ENCODE measurements at places on chromosomes 11 and 22. TPM values are rescaled to one million over a fixed set of nuclear protein-coding genes. Genes with fewer than 3 reads are reported as not detected.

KRTAP5-11 gene
- not detected for total RNA-seq

FXYD6 gene
- total RNA-seq, result 191 TPM

CDC42EP2 gene
- 17.3 TPM for total RNA-seq

DNA sequence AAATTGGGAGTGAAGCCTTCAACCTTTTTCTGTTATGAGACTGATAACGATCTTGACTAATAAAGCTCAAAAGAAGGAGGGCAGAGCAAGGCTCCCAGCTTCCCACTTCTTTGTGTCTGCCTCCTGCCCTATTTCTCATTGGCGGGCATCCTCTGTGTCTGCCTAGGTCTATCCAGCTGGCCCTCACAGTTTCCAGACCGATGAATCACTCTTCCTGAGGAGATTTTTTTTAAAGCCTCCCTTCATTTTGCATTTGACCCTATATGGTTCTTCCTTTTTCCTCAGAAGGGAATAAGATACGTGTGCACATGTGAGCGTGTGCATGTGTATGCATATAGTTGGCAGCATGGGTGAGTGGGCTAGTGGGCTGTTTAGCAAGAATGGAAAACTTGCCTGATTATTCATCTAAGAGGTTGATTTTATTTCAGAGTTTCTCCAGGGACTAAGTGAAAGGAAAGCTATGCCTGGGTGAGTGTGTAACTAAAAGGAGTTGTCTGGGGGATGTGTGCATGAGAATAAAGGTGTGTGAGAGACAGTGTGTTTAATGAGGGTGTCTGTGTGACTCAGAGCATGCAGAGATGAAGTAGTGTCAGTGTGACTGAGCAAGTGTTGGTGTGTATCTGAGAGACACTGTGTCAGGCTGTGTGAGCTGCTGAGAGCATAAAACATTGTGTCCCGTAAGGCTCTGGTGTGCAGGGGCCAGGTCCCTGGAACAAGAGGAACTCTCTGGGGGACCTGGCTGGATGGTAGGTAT is 12.2 kb downstream of the PHLDB1 start:
- no peaks in the 10 kb centered on the region for H3K27me3 ChIP-seq
- peak; percentile 47 for DNase-seq
- H3K4me3 ChIP-seq, result no peak overlapping the region
- H3K27ac ChIP-seq, result peak overlapping the region; percentile 75
- no peaks in the 10 kb centered on the region for H3K36me3 ChIP-seq

C11orf98 gene
- total RNA-seq, result 42.7 TPM

DNA sequence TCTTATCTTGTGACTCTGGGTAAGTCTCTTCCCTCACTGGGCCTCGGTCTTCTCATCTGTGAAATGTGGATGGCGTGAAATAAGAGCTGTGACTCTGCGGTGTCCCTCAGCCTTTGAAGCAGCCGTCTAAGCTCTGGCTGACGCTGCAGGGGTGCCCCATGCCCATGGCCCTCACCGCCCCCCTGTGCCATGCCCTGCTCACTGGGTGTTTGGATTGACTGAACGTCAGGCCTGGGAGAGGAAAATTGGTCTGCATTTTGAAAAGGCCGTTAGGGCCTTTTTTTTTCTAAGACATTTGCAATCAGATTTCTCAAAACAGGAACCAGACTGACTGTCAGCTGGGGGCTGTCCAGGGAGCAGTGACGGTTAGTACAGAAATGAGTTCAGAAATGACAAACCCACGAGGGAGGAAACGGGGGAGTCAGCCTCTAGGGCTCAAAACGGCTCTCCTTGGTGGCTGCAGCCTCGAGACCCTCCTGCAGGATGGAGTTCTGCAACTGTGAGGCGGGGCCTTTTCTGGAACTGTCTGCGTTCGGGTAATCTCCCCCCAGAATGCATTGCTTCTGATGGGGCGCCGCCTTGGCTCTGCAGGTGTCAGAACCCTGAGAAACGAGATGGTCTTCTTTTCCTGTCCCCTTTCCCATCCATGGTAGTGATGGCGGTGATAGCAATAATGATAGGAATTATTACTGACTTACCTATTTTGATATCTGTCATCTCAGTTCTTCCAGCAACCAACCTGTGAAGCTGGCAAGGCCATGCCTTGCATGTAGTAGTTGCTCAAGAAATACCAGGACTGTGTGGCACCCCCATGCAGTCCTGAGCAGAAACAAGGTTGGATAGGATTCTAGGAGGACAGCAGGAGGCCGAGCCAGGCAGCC is 2.0 kb downstream of the GRK2 start:
- no peak for DNase-seq
- no peaks in the 10 kb centered on the region for H3K27me3 ChIP-seq

- H3K27ac ChIP-seq, result no peak overlapping the region
- no peak for DNase-seq
- no peaks in the 10 kb centered on the region for H3K27me3 ChIP-seq
- H3K4me1 ChIP-seq, result peaks cover 4% of the 10 kb centered on the region
- H3K36me3 ChIP-seq, result no peaks in the 10 kb centered on the region
These were observed 6.8 kb upstream of the ZBED5 start for GRCh38 chr11:10864688-10865087.

TMEM86A gene
- 8.4 TPM for total RNA-seq

DNA sequence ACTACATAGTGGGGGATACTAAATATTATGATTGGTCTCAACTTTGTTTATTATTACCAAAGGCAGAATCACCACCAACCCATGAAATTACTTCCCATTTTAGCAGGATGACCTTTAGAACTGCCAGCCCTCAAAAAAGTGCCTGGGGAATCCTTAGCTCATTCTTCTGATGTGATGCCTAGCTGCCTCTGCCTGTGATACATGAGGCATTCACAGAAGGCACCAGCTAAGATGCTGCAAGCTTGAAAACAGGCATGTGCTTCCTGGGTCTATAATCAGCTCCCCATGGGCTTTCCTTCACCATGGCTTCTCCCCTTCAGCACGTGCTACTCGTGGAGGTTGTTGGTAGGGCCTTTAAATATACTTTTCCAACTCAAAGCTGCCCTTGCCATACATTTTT is 50.4 kb upstream of the ARHGAP20 start:
- no peak for DNase-seq
- H3K27me3 ChIP-seq, result no peaks in the 10 kb centered on the region
- H3K27ac ChIP-seq, result no peak overlapping the region
- peaks cover 9% of the 10 kb centered on the region for H3K4me1 ChIP-seq
- no peak overlapping the region for H3K4me3 ChIP-seq

DNA sequence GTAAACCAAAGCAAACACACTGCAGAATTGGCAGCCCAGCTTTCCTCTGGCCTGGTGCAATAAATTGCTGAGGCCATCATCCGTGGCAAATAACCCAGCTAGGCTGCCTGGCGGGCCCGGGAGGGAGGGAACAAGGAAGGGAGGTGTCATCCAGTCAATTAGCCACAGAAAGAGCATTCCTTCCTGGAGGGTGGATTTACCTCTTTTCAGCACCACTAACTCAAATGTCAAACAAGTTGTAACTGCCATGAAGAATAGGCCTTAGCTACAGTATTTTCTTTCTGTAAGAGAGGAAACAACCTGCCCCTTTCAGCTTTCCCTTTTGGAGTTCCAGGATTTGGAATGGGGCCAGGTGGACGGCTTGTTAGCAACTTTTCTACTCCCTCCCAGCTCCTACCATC is 163.8 kb upstream of the BDNF start:
- no peaks in the 10 kb centered on the region for H3K36me3 ChIP-seq
- H3K27me3 ChIP-seq, result no peaks in the 10 kb centered on the region
- DNase-seq, result no peak
- no peak overlapping the region for H3K27ac ChIP-seq
- H3K4me3 ChIP-seq, result no peak overlapping the region

ZP1 gene
- not detected for total RNA-seq

TSPAN18 gene
- total RNA-seq, result 19.5 TPM

CLCF1 gene
- 5.0 TPM for total RNA-seq

- H3K27ac ChIP-seq, result no peak overlapping the region
- no peak overlapping the region for H3K4me3 ChIP-seq
- no peaks in the 10 kb centered on the region for H3K27me3 ChIP-seq
- peaks cover 1% of the 10 kb centered on the region for H3K4me1 ChIP-seq
- no peaks in the 10 kb centered on the region for H3K36me3 ChIP-seq
- DNase-seq, result no peak
These were observed 149.0 kb downstream of the SPON1 start for GRCh38 chr11:14111496-14111895.

DNA sequence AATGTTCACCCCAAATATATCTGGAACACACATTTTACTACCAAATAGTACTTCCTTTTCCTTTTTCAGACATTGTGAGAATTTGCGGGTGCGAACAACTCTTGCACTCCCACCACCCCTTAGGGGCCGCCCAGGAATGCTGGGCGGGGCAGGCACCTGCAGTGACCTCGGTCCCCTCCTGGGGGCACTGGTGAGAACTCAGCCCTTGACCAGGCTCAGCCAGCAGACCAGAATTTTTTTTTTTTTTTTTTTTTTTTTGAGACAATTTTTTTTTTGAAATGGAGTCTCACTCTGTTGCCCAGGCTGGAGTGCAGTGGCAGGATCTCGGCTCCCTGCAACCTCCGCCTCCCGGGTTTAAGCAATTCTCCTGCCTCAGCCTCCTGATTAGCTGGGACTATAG is 75.8 kb downstream of the ARHGAP8 start:
- H3K27me3 ChIP-seq, result no peaks in the 10 kb centered on the region
- no peak for DNase-seq
- no peak overlapping the region for H3K27ac ChIP-seq
- no peak overlapping the region for H3K4me3 ChIP-seq
- no peaks in the 10 kb centered on the region for H3K36me3 ChIP-seq

MPPED1 gene
- total RNA-seq, result 3.9 TPM

DNA sequence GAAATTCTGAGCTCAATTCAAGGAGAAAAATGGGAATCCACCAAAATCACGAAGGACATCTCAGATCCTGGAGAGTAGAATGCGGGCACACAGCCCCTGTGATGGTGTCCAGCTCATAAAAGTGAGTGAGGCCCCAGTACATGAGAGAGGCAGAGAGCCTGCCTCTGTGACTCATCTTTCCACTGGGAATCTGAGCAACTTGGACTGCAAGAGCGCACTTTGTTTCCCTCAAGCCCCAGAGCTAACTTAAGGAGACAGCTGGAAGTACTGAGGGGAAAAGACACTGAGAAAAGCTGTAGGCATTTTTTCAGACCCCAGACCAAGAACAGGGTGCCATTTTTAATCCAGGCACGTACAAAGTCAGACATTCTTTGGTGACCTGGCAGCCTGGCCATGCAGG is 273.7 kb downstream of the C11orf87 start:
- no peaks in the 10 kb centered on the region for H3K4me1 ChIP-seq
- DNase-seq, result no peak
- no peaks in the 10 kb centered on the region for H3K36me3 ChIP-seq

GRCh38 chr11:76288166-76288980 is 82.1 kb upstream of the WNT11 start:
- no peaks in the 10 kb centered on the region for H3K36me3 ChIP-seq
- H3K27me3 ChIP-seq, result no peaks in the 10 kb centered on the region
- H3K27ac ChIP-seq, result no peak overlapping the region
- H3K4me3 ChIP-seq, result no peak overlapping the region
- H3K4me1 ChIP-seq, result no peaks in the 10 kb centered on the region
- DNase-seq, result no peak

OR9Q1 gene
- total RNA-seq, result not detected

All from ovary (tissue), 10 donors.